ENCODE measurements at places on chromosomes 7 and 10. TPM values are rescaled to one million over a fixed set of nuclear protein-coding genes. Genes with fewer than 3 reads are reported as not detected.

TMEM254 gene
- 15.3 TPM for polyA plus RNA-seq

DNA sequence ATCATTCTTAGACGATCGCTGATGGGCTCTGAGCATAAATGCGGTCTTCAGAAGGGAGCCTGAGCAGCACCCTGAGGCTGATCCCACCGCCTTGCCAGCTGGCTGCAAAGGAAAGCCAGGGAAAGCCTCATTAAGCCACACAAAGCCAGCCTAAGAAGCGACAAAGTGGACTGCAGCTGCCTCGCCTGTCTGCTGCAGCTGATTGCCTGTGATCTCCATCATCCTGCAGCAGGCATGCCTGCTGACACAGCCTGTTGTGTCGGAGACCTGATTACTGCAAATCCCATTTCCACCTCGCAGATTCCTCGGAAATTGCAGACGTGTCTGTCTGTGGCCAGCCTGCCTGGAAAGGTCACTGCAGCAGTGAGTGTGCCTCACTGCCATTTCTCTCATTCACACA, 1087.0 kb upstream of the AUTS2 start:
- DNase-seq, result no peak

NRG3 gene
- not detected for polyA plus RNA-seq

- peak; percentile 27 for DNase-seq
These were observed 449.6 kb downstream of the GRM8 start for GRCh38 chr7:126803060-126803665.

DNA sequence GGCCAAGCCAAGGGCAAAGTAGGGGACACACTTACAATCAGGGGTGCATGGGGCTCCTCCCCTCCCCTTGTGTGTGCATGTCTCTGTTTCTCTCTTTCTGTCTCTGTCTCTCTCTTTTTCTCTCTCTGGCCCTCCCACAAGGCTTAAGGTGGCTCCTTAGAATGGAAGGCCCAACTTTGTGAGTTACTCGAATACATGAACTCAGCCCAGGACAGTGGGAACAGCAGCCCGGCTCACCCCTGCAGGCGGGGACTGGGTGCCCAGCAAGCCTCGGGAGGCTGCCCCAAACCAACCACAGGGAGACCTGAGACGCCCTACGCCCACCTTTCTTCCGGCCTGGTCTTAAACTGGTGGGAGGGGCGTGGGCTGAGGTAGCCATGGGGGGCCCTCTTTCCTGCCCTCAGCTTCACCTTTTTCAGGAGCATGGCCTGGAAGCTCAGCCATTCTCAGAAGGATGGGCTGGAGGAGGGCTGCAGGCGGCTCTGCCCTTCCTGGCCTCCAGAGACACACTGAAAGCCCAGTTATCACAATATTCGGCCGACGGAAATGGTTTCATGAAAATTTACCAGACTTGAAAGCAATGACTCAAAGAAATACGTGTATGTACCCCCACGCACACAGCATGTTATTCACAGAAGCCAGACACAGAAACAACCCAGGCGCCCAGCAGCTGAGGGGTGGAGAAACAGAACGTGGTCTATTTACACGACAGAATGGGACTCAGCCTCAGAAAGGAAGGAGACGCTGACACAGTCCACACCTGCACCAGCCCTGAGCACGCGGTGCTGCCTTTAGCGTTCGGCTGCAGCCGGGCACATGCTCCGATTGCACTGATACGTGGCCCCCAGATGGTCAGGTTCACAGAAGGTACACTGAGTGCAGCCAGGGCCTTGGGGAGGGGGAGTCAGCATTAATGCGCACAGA, 229.5 kb downstream of the PTPRN2 start:
- DNase-seq, result no peak

- no peak for DNase-seq
These were observed 741.5 kb downstream of the TYW1 start for GRCh38 chr7:67738145-67738544.

All from foreskin keratinocyte (primary cell).